Left ventricle myocardium inferior (tissue), 1 donor: ENCODE measurements at places on chromosomes 3 and 15. TPM values are rescaled to one million over a fixed set of nuclear protein-coding genes. Genes with fewer than 3 reads are reported as not detected.

DNA sequence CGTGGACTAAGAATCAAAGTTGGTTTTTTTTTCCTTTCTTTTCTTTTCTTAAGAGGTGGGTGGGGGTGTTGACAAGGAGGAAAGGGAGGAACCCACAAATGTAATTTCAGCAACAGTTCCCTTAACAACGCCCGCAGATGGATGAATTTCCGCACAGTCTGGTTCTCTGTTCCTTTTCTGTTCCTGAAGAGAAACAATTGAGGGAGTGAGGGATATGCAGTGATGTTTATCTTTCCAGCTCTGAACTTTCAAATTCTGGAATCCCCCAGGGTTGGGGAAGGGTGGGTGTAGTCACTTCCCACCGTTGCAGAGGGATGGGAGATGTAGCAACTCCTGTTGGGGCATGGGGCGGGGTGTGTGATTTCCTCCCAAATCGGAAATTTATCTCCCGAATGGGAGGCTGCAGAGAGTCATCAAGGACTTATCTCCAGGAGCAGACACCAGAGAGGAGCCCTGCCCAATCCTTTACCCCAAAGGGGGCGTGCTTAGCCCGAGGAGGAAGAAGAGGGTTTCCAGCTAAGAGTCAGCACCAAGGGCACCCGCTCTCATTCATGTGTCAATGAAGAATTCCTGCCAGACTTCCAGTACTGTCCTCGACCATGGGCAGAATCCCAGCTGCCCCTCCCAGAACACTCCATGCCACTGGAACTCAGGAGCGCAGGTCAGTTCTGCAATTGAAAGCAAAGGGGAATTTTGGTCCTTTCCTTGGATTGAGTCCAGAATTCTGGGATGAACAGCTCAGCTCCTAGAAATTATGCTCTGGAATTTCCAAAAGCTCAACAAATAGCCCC lies 35.0 kb upstream of the CFAP161 start:
- peak; percentile 51 for DNase-seq

GRCh38 chr3:184611607-184612281 lies 50.2 kb downstream of the EPHB3 start:
- no peak for DNase-seq

The CFAP20DC gene
- not detected for total RNA-seq

DNA sequence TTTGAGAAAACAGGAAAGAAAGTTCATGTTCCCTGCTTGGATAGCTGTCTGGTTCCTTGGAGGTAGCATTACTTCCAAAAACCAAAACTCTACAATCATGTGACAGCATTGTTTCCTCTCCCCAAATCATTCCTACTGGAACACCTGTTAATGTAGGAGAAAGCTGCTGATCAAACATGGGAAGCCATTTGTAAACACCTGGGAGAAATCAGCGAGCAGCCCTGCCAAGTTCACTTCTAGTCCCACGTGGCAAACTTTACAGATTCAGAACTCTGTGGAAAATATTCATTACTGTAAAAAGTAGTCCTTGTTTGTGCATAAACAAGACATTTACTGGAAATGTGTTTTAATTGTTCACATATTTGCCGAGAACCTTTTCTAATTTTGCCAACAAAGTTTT lies 275.5 kb upstream of the AZI2 start:
- no peak for DNase-seq

- no peak for DNase-seq
These were observed 461 bp downstream of the SECISBP2L start for GRCh38 chr15:49045751-49046219.

DNA sequence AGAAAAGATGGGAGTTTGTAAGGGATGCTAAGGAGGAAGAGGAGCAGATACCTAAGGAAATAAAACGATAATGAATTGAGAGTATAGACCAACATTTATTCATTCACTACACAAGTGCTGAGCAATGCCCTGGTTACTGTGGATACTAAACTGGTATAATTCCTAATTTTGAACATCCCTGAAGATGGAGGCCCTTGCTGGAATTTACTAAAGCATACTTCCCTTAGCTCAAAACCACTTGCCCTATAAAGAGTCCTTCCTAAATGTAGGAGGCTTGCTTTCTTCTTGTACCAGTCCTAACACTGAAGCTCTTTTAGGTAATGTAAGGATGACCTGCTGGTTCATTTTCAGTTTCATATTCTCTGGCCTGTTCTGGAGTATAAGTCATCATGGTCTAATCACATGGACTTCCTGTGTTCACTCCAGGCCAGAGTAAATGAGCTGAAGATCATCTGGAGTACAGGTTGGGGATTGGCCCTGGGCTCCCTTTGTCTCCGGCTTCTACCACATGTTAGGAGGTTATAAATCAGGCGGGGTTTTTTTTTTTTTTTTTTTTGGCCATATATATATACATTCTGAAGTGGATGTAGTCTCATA lies 40.1 kb upstream of the MTMR10 start:
- no peak for DNase-seq

DNA sequence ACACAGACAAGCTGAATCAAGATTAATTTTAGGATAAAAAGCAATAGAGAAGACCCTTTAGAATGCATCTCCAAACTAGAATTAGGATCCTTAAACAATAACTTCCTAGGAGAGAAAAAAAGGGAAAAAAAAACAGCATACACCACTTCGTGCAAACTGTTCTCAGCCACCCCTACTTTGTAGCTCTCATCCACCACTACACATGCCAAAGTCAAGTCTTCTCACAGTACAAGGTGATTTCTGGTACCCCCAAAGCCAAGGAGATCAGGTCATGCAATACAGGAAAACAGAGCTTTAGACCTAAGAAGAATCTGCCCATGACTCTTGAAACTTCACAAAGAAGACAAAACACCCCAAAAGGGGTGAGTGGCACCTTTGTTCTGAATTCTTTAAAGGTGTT lies 166.9 kb downstream of the SUCNR1 start:
- DNase-seq = no peak

The NR2F2 gene
- 12.8 TPM for total RNA-seq

GRCh38 chr15:81279621-81280485 lies 44.1 kb downstream of the STARD5 start:
- no peak for DNase-seq

DNA sequence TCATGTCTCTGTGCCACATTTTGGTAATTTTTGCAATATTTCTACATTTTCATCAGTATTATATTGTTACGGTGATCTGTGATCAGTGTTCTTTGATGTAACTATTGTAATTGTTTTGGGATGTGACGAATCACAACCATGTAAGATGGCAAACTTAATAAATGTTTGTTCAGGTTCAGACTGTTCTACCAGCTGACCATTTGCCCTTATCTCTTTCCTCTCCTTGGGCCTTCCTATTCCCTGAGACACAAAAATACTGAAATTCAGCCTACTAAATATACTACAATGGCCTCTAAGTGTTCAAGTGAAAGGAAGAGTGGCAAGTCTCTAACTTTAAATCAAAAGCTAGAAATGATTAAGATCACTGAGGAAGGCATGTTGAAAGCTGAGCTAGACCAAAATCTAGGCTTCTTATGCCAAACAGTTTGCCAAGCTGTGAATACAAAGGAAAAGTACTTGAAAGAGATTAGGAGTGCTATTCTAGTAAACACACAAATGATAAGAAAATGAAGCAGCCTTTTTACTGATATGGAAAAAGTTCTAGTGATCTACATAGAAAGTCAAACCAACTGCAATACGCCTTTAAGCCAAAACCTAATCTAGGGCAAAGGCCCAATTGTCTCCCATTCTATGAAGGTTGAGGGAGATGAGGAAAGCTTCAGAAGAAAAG lies 952.8 kb downstream of the ROBO1 start:
- DNase-seq = no peak

GRCh38 chr3:69647511-69648110 lies 91.7 kb upstream of the MITF start:
- DNase-seq = no peak

DNA sequence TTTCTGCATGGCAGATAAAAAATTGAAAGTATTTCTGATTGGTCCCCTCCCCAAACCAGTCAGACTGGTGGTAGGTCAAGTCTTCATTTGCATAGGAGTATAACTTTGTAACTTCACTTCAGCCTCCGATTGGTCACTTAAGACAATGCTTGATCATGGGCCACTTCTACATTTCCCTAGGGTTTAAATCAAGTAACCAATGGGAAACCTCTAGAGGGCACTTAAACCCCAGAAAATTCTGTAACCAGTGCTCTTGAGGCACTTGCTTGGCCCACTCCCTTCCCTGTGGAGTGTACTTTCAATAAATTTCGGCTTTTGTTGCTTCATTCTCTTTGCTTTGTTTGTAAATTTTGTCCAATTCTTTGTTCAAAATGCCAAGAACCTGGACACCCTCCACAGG lies 225.5 kb downstream of the ARPP21 start:
- DNase-seq = no peak

GRCh38 chr3:186930143-186930640 lies at the start of gene ST6GAL1:
ST6GAL1 (plus strand) TSS chr3:186930526; CDS start chr3:187042704, 112,178 bp downstream.
- peak; percentile 77 for DNase-seq

The STT3B gene
- 82.1 TPM for total RNA-seq

The LRRC3B gene
- total RNA-seq = 0.55 TPM

GRCh38 chr15:31325595-31326155 lies 960 bp upstream of the KLF13 start:
- peak; percentile 88 for DNase-seq

DNA sequence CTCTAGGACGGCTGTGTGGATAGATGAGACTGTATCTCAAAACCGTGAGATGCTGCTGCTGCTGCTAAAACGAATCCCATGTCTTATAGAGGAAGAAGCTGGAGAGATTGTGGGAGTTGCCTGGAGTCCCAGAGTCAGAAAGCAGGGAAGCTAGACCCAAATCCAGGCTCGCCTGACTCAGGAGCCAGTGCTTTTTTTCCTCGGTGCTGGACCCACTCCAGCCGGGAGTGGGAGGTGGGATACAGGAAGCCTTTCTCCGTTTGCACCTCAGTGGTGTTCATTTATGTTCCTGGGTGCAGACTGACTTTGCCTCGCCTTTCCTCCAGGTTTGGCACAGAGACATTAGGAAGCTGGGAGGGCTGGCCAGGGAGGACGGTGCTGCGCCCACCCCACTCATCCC lies 150.9 kb upstream of the LINGO1 start:
- no peak for DNase-seq

DNA sequence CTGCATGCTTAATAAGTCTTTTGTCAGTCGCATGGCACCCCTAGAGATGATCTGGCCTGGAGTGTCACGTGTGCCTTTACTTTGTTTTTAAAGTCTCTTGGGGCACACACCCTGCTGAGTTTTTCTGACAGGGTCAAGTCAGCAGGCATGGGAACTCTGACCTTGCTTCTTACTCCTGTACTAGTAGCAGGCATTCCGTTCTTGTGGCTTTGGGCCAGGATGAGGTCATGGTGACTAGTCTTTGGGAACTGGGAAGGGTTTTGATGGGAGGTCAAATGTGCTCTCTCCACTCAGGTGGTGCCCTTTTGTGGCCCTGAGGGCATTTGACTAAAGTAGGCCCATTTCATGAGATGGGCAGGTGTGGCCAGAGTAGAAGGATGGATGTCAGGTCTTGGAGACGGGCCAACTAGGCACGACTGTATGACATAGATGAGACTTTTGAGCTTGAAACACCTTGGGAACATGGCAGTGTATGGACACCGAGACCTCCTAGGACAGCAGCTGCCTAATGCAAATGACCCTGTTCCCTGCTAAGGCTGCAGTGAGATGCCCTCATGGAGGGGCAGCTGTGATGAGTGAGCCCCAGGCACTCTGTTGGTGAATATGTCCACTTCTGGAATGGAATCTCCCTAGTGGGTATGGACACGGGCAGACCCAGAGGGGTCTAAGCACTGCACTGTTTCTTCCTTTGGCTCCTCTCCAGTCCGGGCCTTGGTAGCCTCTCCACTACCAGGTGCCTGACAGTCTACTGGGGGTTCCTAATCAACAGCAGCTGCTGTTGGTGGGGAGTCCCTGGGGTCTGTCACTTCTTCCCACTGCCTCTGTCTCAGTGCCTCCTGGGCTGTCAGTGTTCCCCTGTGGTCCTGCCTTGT lies 16.4 kb downstream of the SRPRB start:
- DNase-seq = peak; percentile 78

DNA sequence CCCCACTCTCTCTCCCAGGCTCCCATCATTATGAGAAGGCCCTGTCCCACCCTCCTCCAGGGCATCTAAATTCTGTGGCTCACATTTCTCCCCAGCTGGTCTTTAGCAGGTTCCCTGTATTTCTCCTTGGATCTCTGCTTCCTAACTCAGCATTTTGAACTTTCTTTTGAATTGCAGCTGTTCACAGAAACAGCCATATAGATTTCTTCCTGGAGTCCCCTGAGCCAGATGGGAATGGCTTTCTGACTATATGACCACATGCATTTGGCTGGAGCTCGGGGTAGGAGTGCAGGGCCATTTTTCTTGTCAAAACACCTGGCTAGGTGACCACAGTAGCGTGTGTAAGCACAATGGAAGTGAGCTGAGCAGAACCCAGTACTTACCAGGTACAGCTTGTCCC lies 22.0 kb downstream of the RBP2 start:
- DNase-seq = no peak

GRCh38 chr3:110526777-110527727 lies 544.6 kb upstream of the NECTIN3 start:
- DNase-seq = no peak

- DNase-seq = no peak
These were observed 336.0 kb upstream of the TRIM42 start for GRCh38 chr3:140341817-140342403.

The MYRIP gene
- total RNA-seq = 1.5 TPM

The EFHB gene
- 0.58 TPM for total RNA-seq

GRCh38 chr3:33437556-33438283 lies 2.5 kb downstream of the UBP1 start:
- DNase-seq = peak; percentile 20

The HCLS1 gene
- 8.7 TPM for total RNA-seq

GRCh38 chr3:99760629-99761028 lies 57.0 kb upstream of the CMSS1 start:
- DNase-seq = no peak

DNA sequence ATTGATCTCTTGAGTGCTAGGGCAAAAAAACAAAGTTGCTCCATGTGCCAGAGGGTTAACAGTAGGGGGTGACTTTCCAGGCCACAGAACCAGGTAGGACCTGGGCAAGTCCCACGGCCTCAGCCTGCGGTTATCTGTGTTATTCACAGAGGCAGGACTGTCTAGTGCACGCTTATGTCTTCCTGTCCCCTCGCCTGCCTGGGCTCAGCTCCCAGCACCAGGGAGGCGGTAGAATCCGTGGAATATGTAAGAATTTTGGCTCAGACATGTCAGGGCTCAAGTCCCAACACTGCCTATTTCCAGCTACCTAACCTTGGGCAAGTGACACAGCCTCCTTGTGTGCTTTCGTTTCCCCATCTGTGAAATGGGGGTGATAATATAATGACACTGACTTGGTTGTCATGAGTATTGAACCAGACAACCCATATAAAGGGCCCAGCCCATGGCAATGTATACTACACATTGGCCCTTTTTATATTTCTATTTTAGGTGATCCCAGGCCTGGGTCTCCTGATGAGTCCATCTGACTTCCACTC lies 44.3 kb upstream of the FLNB start:
- no peak for DNase-seq

DNA sequence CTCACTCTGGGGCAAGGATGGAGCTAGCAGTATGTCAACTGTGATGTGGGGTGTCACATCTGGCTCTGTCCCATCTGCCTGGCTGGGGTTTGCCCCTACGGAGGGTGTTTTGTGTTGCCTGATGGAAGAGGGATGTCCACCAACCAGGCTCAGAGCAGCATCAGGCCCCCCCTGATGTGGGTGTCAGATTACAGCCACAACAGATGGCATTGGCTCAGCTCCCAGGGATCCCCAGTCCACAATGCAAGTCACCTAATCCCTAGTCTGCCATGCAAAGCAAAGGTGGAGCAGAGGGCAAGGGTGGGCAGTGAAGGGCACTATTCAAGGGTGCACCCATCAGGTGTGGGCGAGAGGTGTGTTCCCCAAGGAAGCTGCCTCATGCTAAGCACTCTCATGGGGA lies 48.9 kb upstream of the AMOTL2 start:
- DNase-seq = no peak
